ENCODE measurements at places on chromosomes 6 and 20. TPM values are rescaled to one million over a fixed set of nuclear protein-coding genes. Genes with fewer than 3 reads are reported as not detected.

The KCNK15 gene
- total RNA-seq = 0.63 TPM

The CRISP2 gene
- not detected for total RNA-seq

- peak; percentile 16 for DNase-seq
- H3K27ac ChIP-seq = peak overlapping the region; percentile 67
- peaks cover 49% of the 10 kb centered on the region for H3K4me1 ChIP-seq
- no peaks in the 10 kb centered on the region for H3K36me3 ChIP-seq
- H3K27me3 ChIP-seq = no peaks in the 10 kb centered on the region
Observed at GRCh38 chr6:158911746-158912480, 88.1 kb downstream of the RSPH3 start.

GRCh38 chr6:30154709-30155519 lies 6.1 kb downstream of the TRIM10 start:
- H3K36me3 ChIP-seq = no peaks in the 10 kb centered on the region
- peaks cover 24% of the 10 kb centered on the region for H3K4me1 ChIP-seq
- DNase-seq = no peak
- no peak overlapping the region for H3K4me3 ChIP-seq
- H3K27ac ChIP-seq = no peak overlapping the region

DNA sequence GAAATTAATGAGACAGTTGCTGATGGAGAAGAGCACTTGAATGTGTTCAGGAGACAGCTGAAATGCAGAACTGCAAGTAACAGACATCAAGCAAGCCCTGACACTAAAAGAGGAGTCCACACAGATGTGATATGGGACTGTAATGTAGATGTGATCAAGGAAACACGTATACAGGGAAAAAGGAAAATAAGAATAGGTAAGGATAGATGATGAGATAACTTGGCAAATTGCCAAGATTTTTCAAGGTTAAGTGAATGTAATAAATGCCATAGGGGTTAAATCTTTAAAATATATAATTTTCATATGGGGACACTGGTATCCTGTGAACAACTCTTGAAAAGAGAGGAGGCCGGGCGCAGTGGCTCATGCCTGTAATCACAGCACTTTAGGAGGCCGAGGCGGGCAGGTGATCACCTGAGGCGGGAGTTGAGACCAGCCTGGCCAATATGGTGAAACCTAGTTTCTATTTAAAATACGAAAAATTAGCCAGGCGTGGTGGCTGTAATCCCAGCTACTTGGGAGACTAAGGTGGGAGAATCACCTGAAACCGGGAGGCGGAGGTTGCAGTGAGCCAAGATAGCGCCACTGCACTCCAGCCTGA lies 7.2 kb upstream of the SNX14 start:
- H3K27me3 ChIP-seq = no peaks in the 10 kb centered on the region
- peak overlapping the region; percentile 58 for H3K27ac ChIP-seq

- no peak overlapping the region for H3K4me3 ChIP-seq
- H3K36me3 ChIP-seq = no peaks in the 10 kb centered on the region
- H3K4me1 ChIP-seq = no peaks in the 10 kb centered on the region
- DNase-seq = peak; percentile 64
- no peak overlapping the region for H3K27ac ChIP-seq
- peaks cover 5% of the 10 kb centered on the region for H3K27me3 ChIP-seq
Observed at GRCh38 chr6:149840345-149841075, 23.6 kb downstream of the LRP11 start.

DNA sequence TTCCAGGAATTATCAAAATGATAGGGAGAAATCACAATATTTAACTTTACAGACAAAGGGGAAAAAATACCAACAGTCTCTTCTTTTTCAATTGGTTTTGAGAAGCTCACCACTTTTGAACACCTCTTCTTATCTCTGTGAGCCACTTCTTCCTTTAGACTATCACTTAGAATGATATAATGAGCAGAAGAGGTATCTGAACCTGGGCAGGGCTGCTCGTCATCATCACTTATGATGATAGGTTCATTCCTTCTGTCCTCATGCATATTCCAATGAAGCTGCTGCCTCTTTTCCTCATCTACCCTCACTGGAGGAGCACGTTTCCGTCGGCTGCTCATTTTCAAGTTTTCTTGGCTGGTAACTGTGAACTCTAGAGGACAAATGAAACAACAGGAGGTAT lies 9.2 kb downstream of the SHPRH start:
- no peaks in the 10 kb centered on the region for H3K27me3 ChIP-seq
- no peak overlapping the region for H3K27ac ChIP-seq
- peaks cover 29% of the 10 kb centered on the region for H3K36me3 ChIP-seq
- peaks cover 18% of the 10 kb centered on the region for H3K4me1 ChIP-seq

- no peak for DNase-seq
- H3K36me3 ChIP-seq = peaks cover 10% of the 10 kb centered on the region
- H3K4me1 ChIP-seq = peaks cover 53% of the 10 kb centered on the region
- peak overlapping the region; percentile 93 for H3K4me3 ChIP-seq
- peak overlapping the region; percentile 97 for H3K27ac ChIP-seq
Observed at GRCh38 chr6:41073968-41074691, 1.4 kb downstream of the NFYA start.

Measured in activated T-cell treated with anti-CD3 and anti-CD28 coated beads, Interleukin-2, amount 50 U/mL, for 72 hours (primary cell).